Stimulated activated naive CD8-positive, alpha-beta T cell treated with anti-CD3 and anti-CD28 coated beads, Interleukin-15, Interleukin-2, amounts not matched to agents 100 U/mL and 50 U/mL, for 24 hours (primary cell): ENCODE measurements at places on chromosomes 5 and 9.
A peak's percentile ranks its signal among the peaks of the same experiment; 100 is the strongest.

GRCh38 chr9:12723409-12724028 lies 30.3 kb downstream of the TYRP1 start:
- DNase-seq: no peak

GRCh38 chr5:43040287-43041098 lies at the start of gene ANXA2R:
Gene ANXA2R, minus strand, starts transcription at chr5:43040319. Its CDS starts 273 bp downstream, at chr5:43040046.
- DNase-seq: peak; percentile 90

- no peak for DNase-seq
Measured at GRCh38 chr5:20445326-20445860, 457.4 kb upstream of the CDH18 start.

GRCh38 chr9:34999576-34999975 lies 10.0 kb downstream of the DNAJB5 start:
- DNase-seq: no peak

GRCh38 chr5:116740771-116741170 lies 166.1 kb upstream of the SEMA6A start:
- no peak for DNase-seq

GRCh38 chr9:7823651-7824050 lies 24.1 kb upstream of the DMAC1 start:
- no peak for DNase-seq

- DNase-seq: no peak
Measured at GRCh38 chr5:102283102-102283797, 12.8 kb downstream of the SLCO4C1 start.

- no peak for DNase-seq
Measured at GRCh38 chr5:133259199-133259997, 207.6 kb downstream of the HSPA4 start.

DNA sequence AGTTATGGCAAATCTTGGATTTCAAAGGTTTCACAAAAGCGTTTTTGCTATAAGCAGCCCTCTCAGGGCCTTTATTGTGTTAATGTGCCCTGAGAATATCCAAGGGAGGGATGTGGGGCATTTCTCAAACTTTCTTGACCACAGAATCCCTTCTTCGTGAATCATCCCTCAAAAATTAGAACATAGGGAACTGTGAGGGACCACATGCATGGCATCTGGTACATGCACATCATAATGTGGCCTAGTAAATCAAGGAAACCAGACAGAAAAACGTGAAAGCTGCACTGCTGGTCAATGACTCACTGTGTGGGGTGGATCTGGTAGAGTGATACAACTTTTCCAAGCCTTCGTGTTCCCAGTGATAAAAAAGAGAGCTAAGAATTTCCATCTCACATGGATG lies 22.4 kb downstream of the DDX31 start:
- peak; percentile 9 for DNase-seq

GRCh38 chr5:61766141-61766540 lies 434.1 kb downstream of the ZSWIM6 start:
- no peak for DNase-seq

DNA sequence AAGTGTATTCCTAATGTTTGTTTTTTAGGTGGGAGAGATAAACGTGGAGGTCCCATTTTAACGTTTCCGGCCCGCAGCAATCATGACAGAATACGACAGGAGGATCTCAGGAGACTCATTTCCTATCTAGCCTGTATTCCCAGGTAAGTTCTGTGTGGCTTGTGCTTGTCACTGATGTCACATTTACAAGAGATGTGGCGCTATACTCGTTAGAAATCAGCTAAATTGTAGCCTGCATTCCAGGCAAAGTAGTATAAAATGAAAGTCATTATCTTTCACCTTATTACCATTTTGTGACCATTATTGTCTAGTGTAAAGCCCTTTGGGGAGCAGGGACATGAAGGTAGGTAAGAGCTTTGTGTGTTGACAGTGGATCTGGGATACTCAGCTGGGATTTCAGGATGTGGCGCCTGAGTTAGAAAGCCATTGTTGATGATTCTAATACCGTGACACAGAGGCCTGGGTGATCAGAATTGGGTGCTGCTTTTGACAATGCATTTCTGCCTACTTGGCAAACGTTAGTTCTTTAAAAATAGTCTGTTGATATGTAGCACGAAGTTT lies 137.2 kb downstream of the TRIO start:
- no peak for DNase-seq

- DNase-seq: no peak
Measured at GRCh38 chr5:96322865-96323264, 110.2 kb downstream of the PCSK1 start.

DNA sequence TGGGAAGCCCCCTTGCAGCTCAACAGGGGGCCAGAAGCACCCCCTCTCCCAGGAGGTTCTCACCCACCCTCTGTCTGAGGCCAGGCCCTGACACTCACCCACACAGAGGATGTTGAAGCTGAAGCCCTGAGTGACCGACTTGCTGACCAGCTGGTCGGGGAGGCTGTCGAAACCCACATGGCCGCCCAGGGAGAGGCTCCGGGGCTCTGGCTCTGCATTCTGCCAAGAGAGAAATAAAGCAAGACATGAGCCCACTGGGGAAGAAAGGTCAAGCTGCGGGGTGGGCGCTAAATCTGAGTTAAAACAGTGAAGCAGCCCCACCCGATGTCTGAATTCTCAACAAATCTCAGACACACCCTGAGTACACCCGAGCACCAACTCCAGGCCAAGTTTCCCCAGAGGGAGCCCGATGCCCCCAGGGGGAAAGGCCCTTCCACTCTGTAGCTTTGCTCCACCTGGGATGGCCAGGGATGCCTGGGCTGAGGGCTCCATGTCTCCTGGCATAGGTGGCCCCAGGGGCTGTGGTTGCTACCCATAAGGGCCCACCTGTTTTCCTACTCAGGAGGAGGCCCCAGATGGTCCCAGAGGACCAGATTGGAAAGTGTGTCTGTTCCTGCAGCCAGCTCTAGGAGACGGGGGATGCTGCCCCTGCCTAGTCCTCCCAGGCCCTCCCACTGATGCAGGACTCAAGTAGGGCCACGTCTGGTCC lies 11.6 kb downstream of the SEPTIN8 start:
- DNase-seq: no peak

- DNase-seq: no peak
Measured at GRCh38 chr5:54103871-54104270, 206.5 kb downstream of the ARL15 start.

GRCh38 chr9:4714266-4715016 lies 26.6 kb downstream of the AK3 start:
- no peak for DNase-seq

DNA sequence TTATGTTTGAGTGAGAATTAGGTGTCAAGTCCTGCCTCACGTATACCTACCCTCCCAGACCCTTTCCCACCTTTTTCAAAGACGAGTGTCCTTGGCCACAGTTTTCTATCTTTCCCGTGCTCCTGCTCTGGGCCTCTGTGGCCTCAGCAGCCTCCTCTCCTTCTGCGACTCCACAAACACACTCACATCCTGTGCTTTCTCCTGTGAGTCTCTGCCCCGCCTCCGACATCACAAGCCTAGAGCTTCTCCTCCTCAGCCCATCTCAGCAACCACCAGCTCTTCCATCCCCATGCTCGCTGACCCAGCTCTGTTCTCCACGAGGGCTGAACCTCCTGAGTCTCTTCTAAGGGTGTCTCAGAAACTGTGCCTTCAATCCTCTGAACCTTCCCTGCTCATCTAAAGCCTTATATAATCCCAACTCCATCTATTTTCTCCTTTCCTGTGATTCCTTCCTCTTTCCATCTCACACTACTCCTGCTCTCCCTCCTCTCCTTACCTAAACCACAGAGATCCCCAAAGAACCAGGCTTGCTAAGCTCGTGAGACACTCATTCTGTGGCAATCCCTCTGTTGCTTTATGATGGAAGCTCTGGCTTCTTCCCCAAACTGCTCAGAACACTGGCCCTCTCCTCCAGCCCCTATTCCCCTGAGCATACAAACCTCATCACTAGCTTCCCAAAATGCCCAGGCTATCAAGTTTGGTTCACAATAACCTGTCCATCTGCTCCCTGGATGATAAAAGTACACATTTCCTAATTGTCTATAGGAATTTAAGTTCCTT lies 55.2 kb downstream of the RASEF start:
- no peak for DNase-seq

DNA sequence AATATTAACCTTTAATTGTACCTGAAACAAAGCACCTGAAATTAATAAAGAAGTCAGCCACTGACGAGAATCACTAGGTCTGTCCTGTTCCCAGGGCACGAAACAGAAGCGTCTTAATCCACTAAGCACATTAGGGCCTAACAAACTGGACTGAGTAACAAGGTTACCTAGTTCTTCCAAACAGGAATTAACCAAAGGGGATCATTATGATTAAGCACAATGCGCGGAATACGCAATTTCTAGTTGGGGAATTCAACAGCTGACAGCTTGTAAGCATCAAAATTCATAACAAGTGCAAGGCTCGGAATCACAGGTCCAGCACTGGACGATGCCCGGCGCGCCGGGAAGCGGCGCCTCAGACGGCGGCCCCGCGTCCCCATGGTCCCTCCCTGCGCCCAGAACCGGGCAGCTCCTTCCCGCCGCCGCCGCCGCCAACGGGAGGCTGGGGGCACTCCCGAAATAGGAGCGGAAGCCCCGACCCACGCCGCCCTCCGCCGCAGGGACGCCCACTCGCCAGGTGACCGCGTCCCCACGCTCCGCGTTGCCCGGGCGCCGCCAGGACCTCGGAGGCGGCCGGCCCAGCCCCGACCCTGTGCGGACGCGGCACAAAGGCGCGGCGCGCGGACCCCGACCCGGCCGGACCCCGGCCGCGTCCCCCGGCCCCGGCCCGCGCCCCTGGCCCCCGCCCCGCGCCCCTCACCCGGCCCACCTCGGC lies 898 bp downstream of the CAMSAP1 start:
- DNase-seq: peak; percentile 34

- no peak for DNase-seq
Measured at GRCh38 chr5:110386782-110387181, 339.7 kb downstream of the TMEM232 start.

GRCh38 chr5:114325541-114325940 lies 36.3 kb upstream of the KCNN2 start:
- no peak for DNase-seq
